ENCODE measurements at places on chromosomes 5 and 9.

DNA sequence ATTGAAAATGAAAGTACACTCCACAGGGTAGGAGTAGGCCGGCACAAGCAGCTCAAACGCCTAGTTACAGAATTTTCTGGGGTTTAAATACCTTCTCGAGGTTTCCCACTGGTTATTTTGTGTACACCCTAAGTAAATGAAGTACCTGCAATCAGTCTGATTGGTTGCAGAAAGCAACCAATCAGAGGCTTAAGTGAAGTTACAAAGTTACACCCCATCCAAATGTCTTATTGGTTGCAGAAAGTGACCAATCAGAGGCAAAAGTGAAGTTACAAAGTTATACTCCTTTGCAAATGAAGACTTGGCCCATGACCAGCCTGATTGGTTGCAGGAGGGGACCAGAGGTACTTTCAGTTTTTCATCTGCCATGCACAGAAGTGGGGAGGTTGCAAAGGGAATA, 33.2 kb upstream of the ERAP2 start:
- no peak for DNase-seq

DNA sequence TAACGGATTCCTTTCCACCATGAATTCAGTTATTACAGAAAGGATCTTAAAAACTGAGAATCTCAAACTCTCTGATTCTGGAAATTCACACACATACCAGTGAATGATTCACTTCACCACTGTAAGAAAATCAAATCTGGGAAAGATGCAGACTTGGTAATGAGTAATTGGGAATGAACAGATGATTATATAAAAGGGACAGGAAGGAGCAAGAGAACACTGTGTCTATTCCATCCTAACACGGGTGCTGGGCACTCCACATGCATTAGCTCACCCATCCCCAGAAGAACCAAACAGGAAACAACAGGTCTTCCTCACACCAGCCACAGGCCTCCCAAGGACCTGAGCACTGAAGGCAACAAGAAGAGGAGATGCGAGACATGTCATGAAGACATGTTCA, 74.8 kb upstream of the ZNF622 start:
- DNase-seq, result no peak

- DNase-seq, result no peak
Observed at GRCh38 chr5:168424594-168425323, 61.5 kb upstream of the RARS1 start.

DNA sequence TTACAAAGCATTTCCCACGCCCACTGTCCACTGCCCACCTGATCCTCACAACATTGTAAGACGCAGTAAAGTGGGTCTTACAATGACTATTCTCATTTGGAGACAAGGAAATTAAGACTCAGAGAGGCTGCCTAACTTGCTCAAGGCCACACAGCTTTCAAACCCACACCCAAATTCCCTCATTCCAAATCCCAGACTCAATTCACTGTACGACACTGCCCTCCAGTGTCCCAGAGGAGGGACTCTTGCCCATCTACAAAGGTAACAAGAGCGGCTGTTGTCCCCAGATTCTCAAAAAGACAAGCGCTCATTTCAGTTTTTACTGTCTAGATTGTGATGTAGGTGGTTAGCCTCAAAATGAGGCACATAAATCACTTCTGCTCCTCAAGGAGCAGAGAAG, 184.6 kb downstream of the ACTL7B start:
- no peak for DNase-seq

DNA sequence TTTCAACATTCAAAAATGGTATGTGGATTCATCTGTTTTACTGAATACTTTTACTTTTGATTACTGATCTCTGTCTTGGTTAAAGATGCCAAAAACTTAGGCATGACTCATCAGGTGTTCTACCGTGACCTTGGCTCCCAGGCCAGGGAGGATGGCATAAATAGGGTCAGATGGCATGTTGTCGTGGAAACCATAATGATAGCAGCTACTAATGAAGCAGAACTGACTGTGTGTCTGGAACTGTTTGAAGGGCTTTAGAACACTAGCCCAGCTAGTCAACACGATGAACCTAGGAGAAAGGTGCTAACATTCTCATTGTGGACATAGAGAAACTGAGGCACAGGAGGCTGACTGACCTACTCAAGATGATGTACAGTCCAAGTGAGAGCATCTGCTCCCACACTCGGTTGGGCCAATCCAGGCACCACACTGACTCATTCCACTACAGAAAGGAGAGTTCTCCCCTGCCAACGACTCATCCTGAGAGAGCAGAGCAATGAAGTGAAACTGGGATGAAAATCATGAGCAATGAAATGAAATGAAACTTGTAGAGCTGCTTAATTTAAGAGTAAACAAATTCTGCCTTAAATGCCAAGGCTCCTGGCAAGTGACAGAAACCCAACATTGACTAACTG, 116.0 kb downstream of the TENT4A start:
- DNase-seq, result no peak

DNA sequence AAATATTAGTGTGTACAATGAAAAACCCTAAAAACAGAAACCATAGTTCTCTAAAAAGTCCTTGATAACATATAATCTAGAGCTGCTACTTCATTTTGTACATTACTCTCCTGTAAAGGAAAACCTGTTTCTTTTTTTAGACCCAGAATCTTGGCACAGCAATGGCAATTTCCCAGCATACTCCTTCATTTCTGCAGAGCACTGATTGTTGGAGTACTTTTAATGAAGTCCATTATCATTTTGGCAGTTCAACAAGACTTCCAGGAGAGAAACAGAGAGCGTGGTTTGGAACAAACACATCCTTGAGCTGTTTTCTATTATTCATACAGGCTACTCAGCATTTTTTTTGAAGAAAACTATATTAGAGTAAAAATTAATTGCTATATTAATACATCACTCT, 22.7 kb upstream of the MROH2B start:
- no peak for DNase-seq

DNA sequence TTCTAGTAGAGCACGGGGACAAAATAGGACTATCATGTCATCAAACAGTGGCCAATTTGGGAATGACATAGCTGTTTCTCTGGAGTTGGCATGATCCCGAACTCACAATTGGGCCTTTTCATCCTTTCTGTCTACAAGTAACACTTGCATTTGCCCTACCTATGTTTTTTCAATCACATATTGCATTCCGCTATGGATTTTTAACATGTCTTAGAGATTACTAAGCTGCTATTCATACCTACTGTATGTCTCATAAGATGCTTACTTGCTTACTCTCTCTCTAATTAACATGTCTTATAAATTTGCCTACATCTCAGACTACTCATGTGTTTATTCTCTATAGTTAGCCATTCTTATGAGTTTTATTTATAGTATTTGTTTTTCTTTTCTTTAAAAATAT, 341.2 kb upstream of the CTNND2 start:
- DNase-seq, result no peak

DNA sequence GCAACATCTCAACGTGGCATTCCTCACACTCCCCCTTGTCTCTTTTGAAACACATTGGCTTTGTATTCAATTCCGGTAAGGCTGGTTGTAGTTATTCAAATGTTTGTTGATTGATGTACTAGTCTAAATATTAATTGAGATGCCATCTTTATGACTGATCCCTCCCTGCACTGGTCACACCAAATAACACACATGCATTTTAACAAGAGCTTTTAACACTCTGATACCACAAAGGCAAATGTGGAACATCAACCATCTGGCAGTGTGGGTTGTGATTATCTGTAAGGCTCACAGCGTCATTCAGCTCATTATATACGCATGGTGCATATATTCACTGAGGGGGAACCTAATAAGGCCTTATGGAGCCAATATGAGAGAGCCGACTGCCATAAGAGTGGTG, 305.0 kb downstream of the TENT4A start:
- no peak for DNase-seq

DNA sequence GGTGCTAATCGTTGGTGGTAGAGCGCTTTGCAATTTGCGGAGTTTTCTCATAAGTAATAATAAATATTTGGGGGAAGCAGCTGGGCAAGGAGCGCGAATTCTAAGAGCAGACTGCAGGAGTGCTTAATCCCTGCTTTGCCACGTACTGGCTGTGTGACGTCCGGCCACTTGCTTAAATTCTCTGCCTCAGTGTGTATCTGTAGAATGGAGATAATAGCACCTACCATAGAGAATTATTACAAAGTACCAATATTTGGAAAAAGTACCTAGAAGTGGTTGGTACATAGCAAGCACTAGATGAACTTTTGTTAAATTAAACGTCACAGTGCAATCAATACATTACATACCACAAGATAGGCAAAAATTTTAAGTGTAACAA, 598 bp upstream of the TMED7 start:
- DNase-seq, result no peak

DNA sequence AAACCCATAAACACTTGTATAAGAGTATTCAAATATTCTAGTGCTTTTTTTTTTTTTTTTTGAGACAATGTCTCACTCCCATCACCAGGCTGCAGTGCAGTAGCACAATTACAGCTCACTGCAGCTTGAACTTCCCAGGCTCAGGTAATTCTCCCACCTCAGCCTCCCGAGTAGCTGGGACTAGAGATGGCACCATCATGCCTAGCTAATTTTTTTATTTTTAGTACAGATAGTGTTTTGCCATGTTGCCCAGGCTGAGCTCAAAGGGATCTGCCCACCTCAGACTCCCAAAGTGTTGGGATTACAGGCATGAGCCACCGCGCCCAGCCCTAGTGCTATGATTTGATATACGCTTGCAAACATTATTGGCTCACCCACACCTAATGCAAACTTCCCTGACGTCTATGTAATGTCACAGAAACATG, 11.8 kb downstream of the IL6ST start:
- no peak for DNase-seq

DNA sequence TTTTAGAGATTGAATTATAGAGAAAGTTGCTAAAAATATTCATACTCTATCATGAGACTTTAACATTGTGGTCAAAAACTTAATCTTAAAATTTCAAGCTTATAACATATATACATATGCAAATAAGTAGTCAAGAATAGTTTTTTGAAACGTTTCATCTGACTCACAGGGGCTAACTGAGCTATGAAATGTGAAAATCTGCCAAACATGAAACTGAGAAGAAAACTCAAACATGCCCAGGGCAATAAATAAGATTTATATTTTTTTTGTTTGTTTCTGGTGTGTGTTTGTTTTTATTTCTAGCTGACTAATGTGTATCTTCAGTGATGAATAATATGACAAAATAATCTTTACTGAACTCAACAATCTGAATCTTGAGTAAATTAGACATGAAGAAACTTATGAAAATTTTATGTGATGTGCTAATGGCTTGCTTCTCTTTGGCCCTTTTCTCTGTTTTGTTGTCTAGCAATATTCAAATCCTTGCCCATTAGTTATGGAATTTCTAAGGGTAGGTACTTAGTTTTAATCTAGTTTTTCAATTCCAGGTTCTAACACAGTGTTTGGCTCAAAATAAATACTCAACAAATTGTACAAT, 99.9 kb downstream of the FAM174A start:
- no peak for DNase-seq

GRCh38 chr5:168600409-168600808, 21.2 kb upstream of the PANK3 start:
- no peak for DNase-seq

DNA sequence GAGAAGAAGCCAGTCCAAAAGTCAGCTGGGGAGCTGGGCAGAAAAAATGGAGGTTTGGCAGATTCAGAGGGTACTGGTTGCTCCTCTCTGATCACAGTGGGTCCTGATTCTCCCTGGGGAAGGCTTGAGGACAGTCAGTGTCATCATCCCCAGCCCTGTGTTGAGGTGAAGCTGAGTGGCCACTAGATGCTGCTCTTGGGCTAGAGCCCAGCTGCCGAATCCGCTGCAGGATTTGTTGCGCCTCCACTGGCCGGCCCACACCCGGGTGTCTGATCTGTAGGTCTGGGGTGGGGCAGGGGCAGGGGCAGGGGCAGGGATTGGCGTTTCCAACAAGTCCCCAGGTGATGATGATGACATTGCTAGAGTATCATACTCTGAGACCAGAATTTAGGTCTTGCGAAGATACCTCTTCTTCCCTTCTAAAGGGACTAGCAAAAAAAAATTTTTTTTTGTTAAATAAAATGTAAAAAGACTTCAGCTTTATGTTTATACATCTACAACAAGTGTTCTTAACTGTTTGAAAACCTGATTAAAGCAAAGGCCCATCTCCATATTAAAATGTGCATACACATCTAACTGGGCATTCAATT, 106.8 kb downstream of the PDE6A start:
- peak; percentile 19 for DNase-seq

DNA sequence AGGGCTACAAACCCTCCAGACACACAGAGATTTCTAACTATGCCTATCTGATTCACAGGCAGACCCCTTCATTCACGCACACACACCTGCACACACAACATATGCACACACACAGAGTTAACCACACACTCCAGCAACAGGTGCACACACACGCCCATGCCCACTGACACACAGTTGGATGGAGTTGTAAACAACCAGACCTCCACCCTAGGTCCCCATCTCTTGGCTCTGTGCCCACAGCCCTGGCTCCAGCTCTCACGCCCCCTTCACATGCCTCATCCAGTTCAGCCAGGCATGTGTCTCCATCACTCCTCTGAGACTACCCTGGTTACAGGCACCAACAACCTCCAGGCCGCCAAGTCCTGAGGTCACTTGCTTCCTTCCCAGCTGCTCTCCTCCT, 61.1 kb downstream of the PSD2 start:
- DNase-seq, result no peak

DNA sequence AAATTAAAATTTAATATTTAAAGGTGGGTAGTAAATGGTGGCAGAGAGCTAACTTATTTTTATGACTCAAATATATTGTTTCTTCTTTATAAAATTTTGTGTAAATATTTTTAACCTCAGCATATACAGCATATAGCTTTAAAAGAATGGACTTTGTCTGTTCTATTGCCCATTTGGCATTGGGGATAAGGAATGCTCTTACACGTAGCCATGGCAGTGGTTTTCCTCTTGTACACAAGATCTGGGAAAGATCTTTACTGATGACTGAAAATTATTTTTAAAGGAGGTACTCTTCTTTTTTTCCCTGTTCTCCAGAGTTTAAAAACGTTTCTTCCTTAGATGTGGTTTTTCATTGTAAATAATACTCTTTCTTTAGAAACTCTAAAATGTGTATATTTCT, 75.0 kb downstream of the PBX3 start:
- DNase-seq, result no peak

GRCh38 chr5:36056422-36056821, 10.3 kb downstream of the UGT3A2 start:
- no peak for DNase-seq

DNA sequence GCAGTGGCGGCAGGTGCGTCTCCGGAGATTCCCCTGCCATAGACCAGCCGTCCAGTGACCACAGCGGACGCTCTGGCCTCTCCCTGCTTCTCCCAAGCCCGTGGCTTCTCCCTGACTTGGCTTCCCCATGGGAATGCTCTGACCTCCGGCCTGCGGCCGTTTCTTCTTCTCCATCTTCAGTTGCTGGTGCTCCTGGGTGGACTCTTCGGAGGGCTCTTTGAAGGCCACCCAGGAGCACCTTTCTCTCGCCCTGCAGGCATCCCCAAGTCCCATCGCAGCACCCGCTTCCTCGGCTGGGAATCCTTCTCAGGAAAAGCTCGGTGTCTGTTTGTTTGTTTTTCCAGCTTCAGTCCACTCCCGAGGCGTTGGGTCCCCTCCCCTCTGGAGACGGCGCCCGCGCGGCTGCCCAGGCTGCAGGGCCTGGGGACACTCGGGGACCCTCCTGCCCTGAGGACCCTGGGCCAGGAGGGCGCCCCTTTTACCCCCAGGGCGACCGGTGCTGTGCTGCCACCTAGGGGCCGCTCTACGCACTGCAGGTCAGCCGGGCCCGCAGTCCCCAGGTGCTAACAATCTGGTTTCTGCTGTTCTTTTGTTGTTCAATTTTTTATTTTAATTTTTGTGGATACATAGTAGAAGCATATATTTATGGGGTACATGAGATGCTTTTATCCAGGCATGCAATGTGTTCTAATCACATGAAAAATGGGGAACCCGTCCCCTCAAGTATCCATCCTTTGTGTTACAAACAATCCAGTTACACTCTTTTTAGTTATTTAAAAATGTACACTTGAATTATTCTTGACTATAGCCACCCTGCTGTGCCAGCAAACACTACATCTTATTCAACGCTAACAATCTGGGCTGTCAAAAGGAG, 197.9 kb upstream of the ADAMTS16 start:
- no peak for DNase-seq
